ENCODE measurements at places on chromosomes 7 and 10.

DNA sequence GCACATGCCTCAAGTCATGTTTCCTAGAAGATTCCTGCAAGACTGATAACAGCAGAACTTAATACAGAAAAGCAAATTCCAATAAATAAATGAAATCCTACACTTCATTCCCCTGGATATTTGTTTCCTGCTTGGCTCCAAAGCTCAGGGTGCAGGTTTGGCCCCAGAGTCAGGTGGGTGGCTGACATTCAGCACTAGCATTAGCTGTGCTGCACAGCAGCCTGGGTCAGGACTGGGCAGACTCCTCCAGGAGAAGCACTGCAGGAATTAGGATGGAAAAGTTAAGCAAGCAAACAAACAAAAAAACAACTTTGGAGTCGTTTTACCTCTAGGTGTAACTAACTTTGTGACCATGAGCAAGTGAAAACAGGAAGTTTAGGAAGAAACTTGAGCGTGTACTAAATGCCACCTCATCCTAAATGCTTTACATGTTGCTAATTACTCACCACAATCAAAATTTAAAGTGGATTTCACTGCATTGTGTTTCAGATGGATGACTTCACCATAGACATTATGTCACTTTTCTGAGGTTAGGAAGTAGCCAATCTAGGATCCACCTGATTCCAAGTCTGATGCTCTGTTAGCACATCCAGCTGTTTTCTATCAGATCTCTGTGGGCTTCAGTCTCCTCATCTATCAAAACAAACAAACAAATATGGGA is 239.4 kb downstream of the C7orf25 start:
- DNase-seq: no peak

- peak; percentile 93 for DNase-seq
These were observed at the start of gene UBE2H for GRCh38 chr7:129952653-129953560. TSS of gene UBE2H (minus strand) at chr7:129952960. CDS start at chr7:129952555, 405 bp downstream.

- no peak for DNase-seq
These were observed 40.1 kb upstream of the RAB18 start for GRCh38 chr10:27463961-27464360.

DNA sequence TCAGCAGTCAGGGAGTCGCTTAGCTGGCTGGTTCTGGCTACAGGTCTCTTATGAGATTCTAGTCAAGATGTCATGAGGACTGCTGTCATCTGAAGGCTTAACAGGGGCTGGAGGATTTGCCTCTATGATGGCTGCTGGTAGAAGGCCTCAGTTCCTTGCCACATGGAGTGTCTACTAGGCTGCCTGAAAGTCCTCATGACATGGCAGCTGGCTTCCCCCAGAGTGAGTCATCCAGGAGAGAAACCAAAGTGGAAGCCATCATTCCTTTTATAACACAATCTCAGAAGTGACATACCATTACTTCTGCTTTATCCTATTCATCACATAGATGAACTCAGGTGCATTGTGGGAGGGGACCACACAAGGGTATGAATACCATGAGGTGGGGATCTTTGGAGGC is 75.1 kb downstream of the EXOC6 start:
- no peak for DNase-seq

DNA sequence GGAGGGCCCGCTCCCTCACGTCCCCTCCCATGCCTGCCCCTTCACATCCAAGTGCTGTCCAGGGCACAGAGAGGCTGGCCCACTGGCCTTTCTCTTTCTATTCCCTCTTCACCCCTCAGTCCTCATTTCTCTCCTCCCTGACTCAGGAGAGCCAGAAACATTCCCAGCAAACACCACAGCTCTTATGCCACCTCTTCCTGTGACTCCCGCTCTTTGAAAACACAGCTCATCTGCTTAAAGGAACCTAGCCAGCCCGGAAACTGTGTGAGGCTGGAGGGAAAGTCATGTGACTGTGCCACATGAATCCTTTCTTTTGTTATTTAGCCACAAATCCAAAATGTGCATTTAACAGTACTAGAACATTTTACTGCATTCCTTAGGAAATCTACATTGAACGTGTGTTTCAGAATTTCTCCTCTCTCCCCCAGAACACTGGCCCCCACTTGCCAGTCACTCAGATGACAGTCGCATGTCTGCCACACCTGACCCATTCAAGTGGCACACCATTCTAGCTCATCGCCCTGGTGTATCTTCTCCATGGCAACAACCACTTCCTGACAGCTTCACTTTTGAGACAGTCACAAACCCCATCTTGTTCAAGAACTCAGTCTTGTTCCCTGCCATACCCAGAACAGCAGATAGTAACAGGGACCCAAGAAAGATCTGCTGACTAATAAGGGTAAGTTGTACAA is 42.8 kb downstream of the GRB10 start:
- peak; percentile 54 for DNase-seq

DNA sequence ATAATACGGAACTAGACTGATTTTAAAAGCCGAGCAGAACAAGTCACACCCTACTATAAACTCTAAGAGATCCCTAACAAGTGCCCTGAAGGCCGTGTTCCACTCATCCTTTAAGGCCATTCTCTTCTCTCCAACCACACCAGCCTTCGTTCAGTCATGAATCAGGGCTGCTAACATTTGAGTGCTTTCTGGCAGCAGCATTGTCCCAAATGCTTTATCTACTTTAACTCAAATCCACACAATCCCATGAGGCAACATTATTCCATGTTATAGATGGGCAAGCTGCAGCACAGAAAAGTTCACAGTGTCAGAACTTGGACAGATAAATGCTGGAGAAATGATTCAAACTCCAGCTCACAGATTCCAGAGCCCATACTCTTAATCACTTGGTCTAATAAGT is 73.5 kb downstream of the MALSU1 start:
- DNase-seq: no peak

GRCh38 chr10:129756912-129757901 is 206.9 kb downstream of the EBF3 start:
- no peak for DNase-seq

GRCh38 chr7:13581097-13581496 is 408.4 kb downstream of the ETV1 start:
- DNase-seq: no peak

- DNase-seq: no peak
These were observed 198.1 kb upstream of the PPP2R2D start for GRCh38 chr10:131702531-131703356.

DNA sequence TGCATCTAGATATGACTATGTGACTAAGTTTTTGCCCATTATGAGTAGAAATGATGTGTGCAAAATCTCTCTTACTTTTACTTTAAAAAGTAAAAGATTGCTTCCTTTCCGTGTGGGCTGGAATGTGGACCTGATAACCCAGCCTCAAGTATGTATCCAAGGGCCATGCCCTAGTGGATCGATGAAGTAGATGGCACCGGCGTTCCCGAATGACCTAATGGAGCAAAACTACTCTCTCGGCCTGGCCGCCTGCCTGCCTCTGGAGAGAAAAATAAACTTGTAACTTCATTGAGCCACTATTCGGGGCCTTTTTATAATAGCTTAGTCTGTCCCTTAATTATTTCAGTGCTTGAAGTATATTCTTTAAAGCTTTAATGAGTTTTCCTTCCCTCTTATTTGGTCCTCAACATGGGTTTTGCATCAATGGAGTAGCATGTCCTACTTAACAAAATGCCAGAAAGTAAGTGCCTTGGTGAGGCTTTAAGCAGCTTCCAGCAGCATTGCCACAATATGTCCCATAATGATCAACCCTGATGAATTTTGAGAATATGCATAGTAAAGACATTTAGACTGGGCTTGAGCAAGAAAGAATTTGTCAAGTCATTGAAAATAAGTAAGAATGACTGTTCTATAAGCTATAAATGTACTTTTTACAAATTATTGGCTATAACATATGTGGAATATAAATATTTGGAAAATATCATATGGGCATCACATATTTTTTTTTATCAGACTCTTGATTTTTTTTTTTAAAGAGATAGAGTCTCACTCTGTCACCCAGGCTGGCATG is 61.4 kb downstream of the PLXDC2 start:
- DNase-seq: no peak

DNA sequence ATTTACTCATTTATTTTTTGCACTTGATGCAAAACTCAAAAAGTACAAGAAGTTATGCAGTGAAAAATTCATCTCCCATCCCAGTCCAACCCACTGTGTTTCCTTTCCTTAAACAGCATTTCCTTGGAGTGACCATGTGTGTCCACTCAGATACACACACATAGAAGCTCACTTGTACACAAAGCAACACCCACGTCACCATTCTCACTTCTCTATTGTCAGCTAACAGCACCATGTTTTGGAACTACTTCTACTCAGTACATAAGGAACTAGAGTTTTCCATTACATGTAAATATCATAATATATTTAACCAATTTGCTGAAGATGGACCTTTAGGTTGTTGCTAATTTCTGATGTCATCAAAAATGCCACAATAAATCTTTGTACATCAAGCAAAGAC is 167.6 kb downstream of the GRID1 start:
- DNase-seq: no peak

DNA sequence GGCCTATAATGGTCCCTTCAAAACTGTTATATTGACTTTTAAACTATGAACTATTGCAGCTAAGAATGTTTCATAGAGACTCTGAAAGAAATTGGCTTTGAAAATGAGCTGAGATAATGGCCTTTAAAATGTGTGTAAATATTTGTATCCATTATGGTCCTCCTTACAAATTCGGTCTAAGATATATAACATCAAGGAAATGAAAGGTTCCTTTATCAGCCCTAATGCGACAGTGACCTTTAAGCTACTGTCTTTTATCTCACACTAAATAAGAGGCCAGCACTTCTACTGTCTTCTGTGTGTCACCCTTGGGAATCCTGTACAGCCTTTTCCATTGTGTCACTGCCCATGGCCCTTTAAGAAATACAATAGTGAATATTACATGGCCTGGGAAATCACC is 19.5 kb downstream of the COL28A1 start:
- no peak for DNase-seq

GRCh38 chr7:137923380-137923779 is 76.6 kb upstream of the DGKI start:
- no peak for DNase-seq

DNA sequence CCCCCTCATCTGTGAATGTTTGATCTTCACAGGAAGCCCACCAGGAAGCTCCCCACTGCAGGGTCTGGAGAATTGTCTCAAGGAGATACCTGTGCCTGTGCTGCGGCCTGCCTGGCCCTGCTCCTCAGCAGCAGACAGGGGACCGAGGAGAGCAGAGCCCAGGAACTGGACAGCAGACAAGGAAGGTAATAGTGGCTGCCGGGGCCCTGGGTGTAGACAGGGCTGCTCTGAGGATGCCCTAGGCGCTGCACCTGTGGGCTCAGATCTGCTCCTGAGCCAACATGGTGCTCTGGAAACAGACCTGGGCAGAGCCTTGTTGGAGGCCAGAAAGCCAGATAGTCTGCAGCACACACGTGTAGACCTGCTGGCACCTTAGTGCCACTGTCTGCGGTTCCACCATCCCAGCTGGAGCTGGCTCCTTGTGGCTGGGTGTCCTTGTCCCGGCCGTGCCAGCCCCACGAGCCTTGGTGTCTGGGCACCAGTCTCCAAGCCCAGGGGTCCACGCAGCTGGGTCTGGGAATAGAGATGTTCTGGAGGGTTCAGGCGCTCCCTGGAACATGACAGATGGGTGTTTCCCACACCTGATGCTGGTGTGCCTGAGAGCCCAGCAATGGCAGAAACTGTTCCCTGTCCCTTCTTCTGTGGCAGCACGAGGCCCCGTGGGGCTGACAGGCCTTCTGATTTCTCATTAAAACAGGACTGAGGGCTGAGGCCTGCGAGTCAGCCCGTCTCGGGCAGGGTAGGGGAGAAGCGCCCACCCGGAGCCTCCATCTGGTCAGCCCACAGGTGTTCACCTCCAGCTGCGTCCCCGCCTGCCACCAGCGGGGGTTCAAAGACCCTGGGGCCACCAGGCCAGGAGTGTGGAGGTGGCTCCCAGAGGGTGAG is 44.7 kb downstream of the ZNF467 start:
- no peak for DNase-seq

DNA sequence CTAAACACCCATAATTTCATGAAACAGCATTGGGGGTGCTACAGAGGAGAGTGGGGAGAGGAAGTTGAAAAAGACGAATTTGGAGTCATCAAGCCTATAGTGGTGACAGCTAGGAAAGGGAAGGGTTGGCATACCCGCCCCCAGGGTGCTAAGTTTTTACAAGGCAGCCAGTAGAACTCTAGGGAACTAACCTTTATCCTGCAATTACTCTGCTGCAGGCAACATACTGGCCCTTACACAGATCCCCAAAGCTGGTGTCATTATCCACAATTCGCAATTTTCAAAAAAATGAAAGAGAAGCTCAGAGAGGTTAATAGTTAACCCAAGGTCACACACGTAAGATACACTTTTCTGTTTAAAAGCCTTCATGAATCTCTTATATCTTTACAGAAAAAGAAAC is 14.2 kb upstream of the SLC35B4 start:
- DNase-seq: no peak

- no peak for DNase-seq
These were observed 319.2 kb downstream of the ADARB2 start for GRCh38 chr10:1418031-1418550.
